Heart right ventricle (tissue), 16 donors: ENCODE measurements at places on chromosomes 3 and 15.
A peak's percentile ranks its signal among the peaks of the same experiment; 100 is the strongest.

DNA sequence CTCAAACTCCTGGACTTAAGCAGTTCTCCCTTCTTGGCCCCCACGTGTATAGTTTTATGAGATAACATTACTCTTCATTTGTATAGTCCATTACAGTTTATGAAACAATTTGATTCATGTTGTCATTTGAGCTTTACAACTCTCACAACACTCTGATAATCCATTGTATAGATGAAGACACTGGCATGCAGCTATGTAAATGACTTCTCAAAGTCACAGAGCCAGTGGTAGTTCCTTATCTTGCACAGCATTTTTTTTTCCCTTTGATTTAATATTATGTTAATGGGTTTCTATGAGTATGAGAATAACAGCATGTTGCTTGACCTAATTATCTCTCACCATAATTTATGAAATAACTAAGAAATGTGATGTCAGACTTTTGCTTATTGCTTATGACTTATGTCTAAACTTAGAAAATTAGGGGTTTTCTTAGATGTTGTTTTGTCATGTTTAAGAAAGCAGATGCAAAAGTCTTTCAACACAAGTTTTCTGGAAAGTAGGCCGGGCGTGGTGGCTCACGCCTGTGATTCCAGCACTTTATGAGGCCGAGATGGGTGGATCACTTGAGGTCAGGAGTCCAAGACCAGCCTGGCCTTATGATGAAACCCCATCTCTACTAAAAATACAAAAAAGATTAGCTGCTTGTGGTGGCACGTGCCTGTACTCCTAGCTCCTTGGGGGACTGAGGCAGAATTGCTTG, 13.3 kb downstream of the VPS8 start:
- no peak for DNase-seq

GRCh38 chr15:62124176-62124972, 40.7 kb downstream of the C2CD4B start:
- DNase-seq, result no peak

DNA sequence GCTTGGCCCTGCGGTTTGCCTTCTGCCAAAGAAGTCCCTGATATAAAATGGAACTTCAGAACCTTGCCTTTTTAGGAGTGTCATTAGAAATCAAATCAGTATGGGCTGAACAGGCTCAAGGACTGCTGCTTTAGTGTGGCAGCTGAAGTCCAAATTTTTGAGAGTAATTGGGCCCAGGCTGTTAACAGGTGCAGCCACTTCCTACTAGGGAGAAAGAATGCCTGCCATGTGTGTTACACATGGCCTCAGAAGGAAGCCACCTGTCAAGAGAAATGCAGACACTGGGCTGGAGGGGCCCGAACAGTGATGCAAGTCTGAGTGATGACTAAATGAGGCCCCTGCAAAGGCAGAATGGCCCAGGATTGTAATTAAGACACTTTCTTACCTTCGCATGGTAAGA, 786.7 kb upstream of the CFAP20DC start:
- DNase-seq, result no peak

DNA sequence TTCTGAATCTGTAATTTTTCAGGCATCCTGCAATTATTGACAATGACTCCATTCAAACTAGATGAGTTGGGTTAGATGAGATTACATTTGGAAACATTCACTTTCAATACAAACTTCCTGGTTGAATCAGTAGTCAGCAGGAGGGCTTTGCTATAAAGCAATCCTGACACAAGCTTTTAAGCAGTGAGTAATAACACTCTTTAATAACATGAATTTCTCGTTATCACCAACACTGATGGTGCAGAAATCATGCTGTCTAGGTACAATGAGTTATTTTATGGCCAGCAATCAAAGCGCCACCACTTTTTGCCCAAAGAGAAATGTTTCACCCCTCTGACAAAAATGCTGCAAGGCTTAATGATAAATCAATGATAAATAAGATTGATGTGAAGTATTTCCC, 474.8 kb upstream of the CNTN4 start:
- no peak for DNase-seq

- no peak for DNase-seq
These were observed 123.1 kb upstream of the UMPS start for GRCh38 chr3:124607163-124607562.

GRCh38 chr3:140170612-140171011, 235.6 kb downstream of the CLSTN2 start:
- no peak for DNase-seq

GRCh38 chr3:136637176-136637575, 115.0 kb downstream of the STAG1 start:
- no peak for DNase-seq

- DNase-seq, result no peak
These were observed 29.5 kb downstream of the POPDC2 start for GRCh38 chr3:119630880-119631329.

GRCh38 chr3:38348903-38349302, 2.3 kb downstream of the XYLB start:
- no peak for DNase-seq

GRCh38 chr3:58572013-58572633, 5.1 kb downstream of the FAM107A start:
- no peak for DNase-seq

DNA sequence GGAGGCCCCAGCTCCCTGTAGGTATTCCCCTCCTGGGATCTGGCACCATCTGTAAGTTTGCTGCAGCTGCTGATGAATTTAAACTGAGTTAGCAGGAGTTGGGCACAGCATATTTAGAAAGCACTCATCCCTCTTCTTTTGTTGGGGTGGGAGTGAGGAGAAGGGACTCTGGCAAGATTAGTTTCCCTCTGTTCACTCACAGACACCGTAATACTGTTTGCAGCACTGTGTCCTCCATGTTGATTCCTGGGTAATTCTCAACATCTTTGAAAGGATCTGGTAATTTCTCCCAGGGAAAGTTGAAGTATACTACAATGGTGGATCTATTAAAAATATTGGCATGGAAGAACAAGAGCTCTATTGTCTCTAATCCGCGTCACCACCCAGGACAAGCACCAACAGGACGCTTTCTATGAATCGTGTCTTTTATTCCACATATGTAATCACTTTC, 173.3 kb downstream of the RBMS3 start:
- DNase-seq, result no peak

DNA sequence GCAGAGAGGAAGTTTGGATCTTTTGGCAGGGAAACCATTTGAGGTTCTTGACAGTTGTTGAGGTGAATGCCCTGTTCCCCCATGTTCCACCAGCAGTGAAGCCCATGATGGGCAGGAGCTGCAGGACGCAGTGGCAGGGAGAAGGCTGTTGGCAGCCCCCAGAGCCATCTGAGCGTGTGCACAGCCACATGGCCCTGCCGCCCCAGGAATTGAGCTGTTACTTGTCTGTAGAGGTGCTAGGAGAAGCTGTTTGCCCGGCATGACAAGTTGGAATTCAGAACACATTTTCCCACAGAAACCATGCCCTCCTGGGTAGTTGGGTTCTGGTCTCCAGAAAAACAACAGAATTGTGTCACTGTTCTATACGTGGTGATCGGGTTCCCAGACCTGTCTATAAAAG, 218.2 kb upstream of the NR2E3 start:
- DNase-seq, result peak; percentile 27

GRCh38 chr15:67165254-67166253, 88.9 kb downstream of the AAGAB start:
- peak; percentile 63 for DNase-seq

GRCh38 chr3:127172211-127172610, 20.7 kb upstream of the PRR23E start:
- DNase-seq, result no peak

- DNase-seq, result peak; percentile 44
These were observed 24.8 kb downstream of the GABRA5 start for GRCh38 chr15:26891448-26892181.

DNA sequence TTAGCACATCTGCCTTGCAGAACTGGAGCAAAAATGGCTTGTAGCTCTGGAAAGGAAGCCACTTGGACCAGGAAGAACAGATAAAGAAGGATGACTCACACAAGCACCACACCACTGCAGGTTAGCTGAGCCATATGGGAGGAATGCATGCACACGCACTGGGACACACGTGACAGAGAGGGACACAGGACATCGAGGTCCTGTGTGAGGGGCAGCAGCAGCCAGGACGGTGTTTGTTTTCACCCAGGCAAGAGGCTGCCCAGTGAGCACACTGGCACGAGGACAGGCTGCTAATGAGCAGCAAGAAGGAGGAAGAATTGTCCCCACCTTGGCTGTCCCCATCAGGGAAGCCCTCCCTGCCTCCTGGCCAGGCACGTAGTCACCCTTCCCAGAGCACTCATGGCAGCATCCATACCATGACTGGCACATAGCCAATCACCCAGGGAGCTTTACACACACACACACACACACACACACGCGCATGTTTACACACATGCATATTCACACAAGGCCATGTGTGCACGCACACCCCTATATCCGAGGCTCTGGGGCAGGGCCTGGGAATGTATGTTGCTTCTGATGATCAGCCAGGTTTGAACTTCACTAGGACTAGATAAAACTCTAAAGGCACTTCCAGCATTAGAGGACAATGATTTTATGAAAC, 24.0 kb upstream of the SPTBN5 start:
- peak; percentile 37 for DNase-seq

DNA sequence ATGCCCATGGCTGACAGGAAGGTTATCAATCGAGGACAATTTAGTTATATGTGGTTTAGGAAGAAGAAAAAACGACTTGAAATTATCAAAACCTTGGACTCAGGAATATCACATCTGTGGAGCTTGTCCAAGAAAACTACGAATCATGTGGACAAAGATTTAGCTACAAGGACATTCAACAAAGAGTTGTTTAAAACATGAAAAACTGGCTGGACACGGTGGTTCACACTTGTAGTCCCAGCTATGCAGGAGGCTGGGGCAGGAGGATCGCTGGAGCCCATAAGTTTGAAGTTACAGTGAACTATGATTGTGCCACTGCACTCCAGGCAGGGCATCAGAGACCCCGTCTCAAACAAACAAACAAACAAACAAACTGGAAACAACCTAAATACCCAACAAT, 142.4 kb downstream of the MAGI1 start:
- no peak for DNase-seq

GRCh38 chr15:48119277-48119676, 1.5 kb upstream of the SLC24A5 start:
- DNase-seq, result no peak

DNA sequence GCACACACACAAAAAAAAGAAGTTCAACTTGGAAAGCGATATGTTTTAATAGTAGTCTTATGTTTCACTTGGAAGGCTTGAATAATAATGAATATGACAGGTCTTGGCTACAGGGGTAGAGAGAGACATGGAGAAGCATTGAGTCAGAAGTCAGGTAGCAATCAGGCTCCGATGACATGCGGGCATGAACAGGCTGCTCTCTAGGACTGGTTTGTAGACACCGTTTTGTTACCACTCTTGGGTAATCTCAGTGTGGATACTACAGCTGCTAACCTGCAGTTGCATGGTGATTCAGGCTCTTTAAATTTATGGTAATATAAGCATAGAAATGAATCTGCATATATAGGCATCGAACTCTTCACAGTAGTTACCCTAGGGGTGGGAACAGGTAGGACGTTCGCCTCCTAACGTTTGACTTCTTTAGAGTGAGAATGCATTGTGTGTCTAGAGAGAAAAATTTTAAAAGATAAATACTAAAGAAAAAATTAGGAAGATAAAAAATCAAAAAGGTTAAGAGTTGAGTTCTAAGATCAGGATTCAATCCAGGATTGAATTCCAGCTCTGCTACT, 241.6 kb upstream of the KBTBD8 start:
- no peak for DNase-seq

GRCh38 chr3:20052851-20053250, 12.6 kb downstream of the KAT2B start:
- no peak for DNase-seq

DNA sequence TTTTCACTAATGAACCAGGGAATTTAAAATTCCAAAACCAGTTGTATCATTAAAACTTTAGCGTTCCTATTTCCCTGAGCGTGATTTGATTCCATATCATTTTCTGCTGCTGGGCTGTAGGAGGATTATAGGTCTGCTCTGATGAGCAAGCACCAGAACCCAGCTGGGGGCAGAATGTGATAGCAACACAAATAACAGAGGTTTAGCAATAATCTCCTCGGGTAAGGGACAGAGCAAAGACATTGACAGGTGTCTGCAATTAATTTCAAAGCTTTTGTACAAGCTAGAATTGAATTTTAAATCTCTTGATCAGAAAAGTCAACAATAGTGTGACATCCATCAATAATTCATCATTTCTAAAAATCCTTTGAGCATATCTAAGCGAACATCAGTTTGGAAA, 163.4 kb upstream of the RAP2B start:
- no peak for DNase-seq

- DNase-seq, result no peak
These were observed 25.0 kb upstream of the TEX264 start for GRCh38 chr3:51646091-51646490.

- DNase-seq, result no peak
These were observed 48.1 kb upstream of the EPHA3 start for GRCh38 chr3:89059211-89059925.

GRCh38 chr15:76337059-76337695, 604 bp downstream of the ISL2 start:
- no peak for DNase-seq

DNA sequence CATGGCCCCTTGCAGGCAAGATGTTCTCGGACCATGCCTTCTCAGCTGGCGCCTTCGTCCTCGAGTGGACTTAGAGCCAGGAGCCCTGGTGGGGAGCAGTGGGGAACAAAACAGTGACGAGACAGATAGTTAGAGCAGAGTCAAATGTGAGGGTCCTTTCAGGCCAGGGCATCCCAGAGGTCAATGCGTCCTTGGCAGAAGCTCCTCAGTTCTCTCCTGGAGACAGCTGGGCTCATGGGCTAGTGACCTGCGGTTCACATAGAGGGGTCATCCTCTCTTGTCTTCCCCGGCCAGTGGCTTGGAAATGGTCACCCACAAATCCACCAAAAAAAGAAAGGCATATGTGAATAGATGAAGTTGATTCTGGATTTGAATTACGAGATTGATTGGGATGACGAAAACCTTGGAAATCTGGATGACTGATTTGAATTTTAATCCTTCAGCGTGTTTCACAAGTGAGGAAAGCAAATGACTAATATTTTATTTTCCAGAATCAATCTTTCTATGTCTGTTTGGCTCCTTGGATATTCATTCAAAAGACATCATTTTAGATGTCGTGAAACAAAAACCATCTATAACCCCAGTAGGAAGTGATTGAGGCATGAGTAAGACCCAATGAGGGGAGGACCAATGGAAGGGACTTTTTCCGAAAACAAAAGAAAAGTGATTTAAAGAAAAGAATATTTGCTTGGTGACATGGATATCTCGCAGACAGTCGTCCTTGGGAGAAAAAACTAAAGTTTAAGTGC, 84.5 kb downstream of the ASB7 start:
- DNase-seq, result no peak
